Urinary bladder (tissue), 4 donors: ENCODE measurements at places on chromosomes 16 and 17. TPM values are rescaled to one million over a fixed set of nuclear protein-coding genes. Genes with fewer than 3 reads are reported as not detected.

DNA sequence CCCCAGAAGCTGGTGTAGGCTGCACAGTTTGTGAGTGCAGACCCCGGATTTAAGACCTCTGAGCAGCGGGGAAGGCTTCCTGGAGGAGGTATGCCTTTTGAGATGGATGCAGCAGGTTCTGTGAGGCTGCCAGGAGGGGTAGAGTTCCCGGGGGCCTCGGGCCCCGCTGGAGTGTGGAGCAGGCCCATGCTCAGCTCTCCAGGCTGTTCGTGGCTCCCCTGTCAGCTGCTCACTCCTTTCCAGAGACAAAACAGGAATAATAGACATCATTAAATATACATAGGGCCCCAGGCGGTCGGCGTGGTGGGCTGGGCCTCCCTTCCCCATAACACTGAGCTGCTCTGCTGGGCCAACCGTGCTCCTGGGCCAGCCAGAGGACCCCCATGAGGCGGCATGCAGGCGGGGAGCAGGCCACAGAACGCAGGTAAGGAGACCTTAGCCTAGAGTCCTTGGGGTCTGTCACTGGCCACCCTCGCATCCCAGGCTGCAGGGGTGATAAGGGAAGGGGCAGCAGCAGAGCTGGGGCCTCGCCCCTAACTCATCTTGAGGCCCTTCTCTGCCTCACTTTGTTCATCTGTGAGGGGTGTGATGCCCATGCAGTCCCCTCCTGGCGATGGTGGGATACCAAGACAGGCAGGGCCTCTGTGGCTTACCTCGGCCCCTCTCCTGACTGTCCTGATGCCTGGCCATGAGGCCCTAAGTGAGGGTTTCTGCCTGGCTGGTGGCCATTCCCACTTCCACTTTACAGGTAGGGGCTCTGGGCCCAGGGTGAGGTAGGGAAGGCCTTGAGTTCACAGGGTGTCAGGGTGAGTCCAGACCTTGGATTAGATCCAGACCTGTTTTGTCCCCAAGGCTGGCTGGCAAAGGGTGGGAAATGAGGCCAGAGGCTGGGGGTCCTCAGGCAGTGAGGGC lies at the start of gene MYO15A:
Gene MYO15A (plus strand): TSS at position 356 of the 912 bp plus-strand sequence. CDS start 10,045 bp downstream, outside the sequence.
- no peak for DNase-seq

DNA sequence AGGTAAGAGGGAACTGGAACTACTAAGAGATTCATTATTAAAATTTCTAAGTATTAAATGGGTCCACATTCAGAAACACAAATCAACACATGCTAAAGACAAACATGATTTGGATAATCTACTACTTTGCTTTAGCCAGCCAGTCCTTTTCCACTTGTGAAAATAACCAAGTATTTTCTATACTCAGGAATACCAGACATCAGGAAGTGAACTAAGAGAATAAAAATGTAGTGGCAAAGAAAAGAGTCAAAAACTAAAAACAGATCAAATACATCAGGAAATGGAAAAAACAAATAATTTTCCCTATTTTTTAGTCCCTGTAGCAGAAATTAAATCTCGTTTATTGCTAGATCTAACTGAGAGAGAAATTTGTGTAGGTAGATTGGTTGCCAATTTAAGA lies 78.0 kb downstream of the MYO1D start:
- DNase-seq: no peak

DNA sequence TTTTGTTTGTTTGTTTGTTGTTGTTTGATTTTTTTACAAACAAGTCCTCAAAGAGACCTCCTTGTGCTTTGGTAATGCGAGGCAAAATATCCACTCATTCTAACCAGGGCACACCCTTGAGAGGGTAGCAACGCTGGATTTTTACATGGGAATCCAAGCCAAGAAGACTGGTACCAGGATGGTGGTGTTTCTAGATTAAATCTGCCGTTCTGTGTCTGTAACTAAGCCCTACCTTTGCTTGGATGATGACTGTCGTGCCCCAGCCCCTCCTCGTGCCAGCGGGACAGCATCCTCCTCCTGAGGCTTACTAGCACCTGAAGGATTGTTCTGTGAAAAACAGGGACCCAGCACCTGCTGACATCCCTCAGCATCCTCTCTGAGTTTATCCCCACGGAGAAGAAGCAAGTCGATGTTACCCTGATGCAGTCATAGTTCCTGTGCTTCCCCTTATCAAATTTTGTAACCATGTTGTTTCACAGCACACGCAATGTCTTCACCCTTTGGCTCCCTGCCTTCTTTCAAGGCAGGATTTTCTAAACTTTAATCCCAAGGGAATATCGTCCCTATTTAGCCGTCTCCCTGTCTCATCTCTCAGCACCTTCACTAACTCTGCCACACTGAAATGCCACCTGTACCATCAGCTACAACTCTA lies 5.1 kb upstream of the HSBP1 start:
- no peak for DNase-seq

GRCh38 chr16:80733407-80733806 lies 71.0 kb downstream of the CDYL2 start:
- DNase-seq: no peak

DNA sequence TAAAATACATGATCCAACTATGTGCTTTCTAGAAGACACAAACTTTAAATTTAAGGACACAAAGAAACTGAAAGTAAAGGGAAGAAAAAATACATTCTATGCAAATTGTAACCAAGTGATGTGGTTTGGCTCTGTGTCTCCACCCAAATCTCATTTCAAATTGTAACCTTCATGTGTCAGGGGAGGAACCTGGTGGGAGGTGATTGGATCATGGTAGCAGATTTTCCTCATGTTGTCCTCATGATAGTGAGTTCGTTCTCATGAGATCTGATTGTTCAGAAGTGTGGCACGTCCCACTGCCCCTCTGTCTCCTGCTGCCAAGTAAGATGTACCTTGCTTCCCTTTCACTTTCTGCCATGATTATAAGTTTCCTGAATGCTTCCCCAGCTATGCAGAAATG lies 15.0 kb downstream of the OR1A1 start:
- DNase-seq: no peak

DNA sequence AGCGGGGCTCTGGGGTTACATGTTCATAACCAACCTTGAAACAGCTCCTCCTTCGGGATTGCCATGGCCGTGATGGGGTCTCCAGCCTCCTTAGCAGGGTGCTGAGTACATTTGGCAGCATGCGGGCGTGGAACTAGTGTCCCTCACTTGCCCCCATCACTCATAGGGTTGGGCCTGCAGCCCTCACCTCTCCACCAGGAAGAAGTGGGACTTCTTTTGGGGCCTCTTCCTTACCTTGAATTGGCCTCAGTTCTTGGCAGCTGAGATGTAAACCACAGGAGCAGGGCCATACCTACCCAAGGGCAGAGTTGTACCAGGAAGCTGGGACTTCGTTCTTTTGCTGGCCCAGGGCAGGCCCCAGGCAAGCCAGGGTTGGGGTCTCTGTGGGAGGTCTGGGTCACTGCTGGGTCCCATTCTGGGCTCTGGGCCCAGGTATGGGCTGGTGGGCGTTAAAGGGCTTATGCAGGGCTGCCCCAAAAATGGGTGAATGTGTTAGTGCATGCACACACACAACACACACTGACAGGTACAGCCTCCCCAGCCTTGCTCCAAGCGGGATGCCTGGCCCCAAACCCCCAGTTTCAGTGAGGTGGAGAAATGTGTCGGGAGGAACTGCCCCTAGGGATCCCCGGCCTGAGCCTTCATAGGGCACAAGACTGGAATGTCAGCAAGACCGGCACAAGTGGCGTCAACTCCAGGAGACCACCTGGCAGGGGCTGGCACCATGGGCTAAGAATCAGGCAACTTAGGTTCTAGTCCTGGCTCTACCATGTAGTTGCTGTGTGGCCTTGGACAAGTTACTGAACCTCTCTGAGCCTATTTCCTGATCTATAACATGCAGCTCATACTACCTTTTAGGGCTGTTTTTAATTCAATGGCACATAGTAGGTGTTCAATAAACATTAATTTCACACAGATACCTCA lies 3.9 kb upstream of the KRT15 start:
- DNase-seq: no peak

DNA sequence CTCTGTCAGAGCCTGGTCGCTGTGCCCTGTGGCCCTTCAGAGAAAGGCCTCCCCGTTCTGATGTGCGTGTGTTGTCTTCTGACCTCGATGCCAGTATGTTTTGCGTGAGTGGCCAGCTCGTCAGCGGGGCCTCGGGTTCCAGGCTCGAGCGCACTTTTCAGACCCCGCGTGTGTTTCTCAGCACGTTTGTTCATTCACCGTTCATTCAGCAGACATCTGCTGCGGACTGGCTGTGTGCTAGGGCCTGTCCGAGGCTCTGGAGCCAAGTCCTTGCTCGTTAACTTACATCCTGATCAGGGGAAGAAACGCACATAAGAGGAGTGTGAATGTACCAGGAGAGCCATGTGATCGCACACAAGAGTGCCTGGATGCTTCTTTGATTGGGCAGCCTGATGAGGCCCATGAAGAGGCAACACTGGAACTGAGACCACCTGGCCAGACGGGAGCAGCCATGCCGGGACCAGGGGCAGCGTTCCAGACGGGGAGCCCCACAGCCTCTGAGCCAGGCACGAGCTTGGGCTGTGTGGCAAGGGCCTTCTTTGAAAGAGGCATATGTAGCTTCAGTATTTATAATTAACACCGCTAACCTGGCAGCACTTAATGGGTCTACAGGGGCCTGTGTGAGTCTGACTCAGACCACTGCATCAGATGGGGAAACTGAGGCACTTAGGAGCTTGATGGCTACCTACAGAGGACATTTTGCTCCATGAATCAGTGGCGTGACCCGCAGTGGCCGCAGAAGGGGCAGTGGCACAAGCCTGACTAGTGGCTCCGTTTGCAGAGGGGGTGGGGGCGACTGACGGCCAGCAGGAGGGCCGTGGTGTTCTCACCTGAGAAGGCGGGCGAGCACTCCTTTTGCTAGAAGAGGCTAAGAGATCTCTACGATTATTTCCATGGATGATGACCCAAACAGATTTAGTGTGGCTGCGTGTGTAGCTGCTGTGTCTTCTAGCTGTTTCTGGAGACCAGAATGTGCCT lies 187.9 kb upstream of the CHMP6 start:
- no peak for DNase-seq

The CAPNS2 gene
- 17.9 TPM for total RNA-seq

The CTRB2 gene
- total RNA-seq: not detected

The STH gene
- not detected for total RNA-seq

The KCNJ12 gene
- total RNA-seq: 4.1 TPM
